ENCODE measurements at places on chromosomes 13 and 19.

- no peak for DNase-seq
Measured at GRCh38 chr13:51044023-51044665, 66.9 kb downstream of the C13orf42 start.

- no peak for DNase-seq
Measured at GRCh38 chr19:32171719-32172151, 173.7 kb upstream of the ZNF507 start.

DNA sequence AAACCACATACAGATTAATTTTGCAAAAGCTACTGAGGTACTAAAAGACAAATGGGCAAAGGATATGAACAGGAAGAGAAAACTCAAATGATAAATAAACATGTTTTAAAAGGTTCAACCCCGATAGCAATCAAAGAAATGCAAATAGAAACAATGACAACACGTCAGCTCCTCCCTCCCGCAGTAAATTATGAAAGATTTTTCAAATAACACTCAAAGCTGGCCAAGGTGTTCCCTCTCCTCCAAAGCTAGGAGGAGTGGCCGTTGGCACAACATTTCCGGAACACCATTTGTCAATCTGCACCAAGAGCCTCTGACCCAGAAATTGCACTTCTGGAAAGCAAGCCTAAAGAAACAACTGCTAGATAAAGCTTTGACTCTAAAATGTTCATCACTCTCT lies 28.3 kb downstream of the INSR start:
- DNase-seq = no peak

GRCh38 chr13:112465251-112466131 lies 89.3 kb downstream of the SPACA7 start:
- DNase-seq = no peak

GRCh38 chr19:34269968-34270621 lies 15.7 kb downstream of the GARRE1 start:
- peak; percentile 46 for DNase-seq

Measured in stimulated activated CD8-positive, alpha-beta memory T cell treated with anti-CD3 and anti-CD28 coated beads, Interleukin-4, amount 100 ng/mL, for 1 hour (primary cell).